Amygdala (tissue), 56 donors: ENCODE measurements at places on chromosomes 6 and 20.

GRCh38 chr6:129708496-129709195, 1.3 kb downstream of the ARHGAP18 start:
- DNase-seq, result no peak

- DNase-seq, result no peak
Observed at GRCh38 chr6:39853604-39854003, 61.4 kb downstream of the DAAM2 start.

- DNase-seq, result no peak
Observed at GRCh38 chr20:22312744-22313346, 271.5 kb downstream of the FOXA2 start.

DNA sequence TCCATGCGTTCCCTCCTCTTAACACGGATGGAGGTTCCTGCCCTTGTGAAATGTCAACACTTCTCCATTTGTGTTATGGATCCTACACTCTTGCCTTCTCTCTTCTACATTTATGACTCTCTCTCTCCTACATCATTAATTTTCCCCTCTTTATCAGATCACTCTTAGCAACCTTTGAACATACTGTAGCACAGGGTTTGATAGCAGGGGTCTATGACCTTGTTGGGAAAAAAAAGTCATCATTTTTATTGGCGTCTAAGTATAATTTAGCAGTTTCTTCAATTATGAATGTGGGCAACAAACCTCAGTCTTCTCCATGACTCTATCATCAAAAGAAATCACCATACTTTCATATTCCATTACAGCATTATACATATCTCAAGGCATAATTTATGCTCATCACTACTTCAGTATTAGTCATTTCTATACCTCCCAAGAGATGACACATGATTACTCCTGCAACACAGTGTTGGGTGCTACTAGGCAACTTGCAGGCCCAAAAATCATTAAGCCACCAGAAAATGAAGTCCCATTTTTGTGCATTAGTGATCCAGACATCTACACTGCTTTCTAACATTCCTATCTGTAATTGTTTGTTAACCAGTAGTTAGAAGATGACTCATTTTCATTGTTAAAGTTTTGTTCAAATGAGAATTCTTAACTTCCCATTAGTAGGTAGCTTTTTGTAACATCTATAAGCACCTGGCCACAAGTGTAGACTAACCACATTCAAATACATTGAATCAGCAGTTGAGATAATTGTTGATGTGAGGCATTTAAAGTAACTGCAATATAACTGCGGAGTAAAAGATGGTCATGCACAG, 9.5 kb downstream of the CYP39A1 start:
- no peak for DNase-seq

GRCh38 chr6:15534974-15535373, 127.9 kb downstream of the DTNBP1 start:
- DNase-seq, result no peak

- no peak for DNase-seq
Observed at GRCh38 chr20:63112491-63113219, 103.3 kb downstream of the YTHDF1 start.

- DNase-seq, result peak; percentile 54
Observed at GRCh38 chr6:155248008-155249001, 15.5 kb upstream of the CLDN20 start.

GRCh38 chr20:6836821-6837374, 69.4 kb downstream of the BMP2 start:
- DNase-seq, result no peak

DNA sequence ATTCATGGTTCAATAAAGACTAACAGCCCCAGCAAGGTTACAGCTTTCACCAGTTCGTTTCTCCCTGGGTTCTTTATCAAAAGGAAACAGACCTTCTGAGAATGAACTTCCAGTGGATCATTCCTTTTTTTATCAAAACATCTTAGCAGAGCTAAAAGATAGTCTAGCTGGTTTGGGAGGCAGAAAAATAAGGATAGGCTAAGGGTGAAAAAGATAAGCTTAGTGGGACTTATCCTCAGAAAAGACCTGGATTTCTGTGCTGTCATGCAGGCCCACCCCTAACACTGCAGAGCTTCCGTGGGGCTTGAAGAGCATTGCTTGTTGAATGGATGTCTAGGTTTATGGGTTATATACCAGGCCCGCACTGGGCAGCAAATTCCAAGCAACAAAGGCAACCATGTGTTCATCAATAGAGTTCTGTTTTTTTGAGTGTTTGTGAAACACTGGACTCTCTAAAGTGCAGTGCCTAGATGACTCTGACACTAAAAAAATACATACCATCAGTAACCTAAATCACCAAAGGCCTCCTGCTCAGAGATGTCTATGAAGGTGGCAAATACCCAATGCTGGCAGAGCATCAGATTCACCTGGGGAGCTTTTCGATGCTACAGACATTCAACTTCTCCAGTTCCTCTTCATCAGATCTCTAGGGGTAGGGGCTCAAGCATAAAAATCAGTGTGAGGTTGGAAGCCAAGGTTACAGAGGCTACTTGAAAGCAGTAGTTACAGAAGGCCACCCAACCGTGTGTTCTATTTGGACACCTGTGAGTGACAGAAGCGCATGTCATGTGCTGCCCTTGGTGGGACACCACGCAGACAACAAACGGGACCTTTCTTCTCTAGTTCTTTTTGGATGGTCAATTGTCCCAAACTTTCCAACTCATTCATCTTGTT, 53.0 kb downstream of the TNFAIP3 start:
- no peak for DNase-seq

DNA sequence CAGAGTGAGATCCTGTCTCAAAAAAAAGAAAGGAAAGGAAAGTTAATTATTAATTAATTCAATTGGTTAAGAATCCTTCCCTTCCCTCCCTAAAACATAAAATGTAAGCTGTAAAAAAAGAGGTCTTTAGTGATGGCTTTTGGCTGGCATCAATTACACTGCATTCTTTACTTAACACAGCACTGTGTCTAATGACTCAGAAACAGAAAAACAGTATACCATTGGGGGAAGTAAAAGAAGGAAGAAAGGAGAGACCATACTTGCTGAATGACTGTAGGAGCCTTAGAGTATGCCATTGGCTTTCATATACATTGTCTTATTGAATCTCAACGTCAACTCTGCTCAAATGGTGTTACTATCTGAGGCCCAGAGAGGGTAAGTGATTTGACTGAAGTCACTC, 18.3 kb upstream of the CITED2 start:
- no peak for DNase-seq

- no peak for DNase-seq
Observed at GRCh38 chr6:155333414-155333813, 19.1 kb upstream of the TFB1M start.

GRCh38 chr6:7060769-7061516, 46.8 kb upstream of the RREB1 start:
- DNase-seq, result no peak

- no peak for DNase-seq
Observed at GRCh38 chr6:150231525-150231850, 88.6 kb downstream of the PPP1R14C start.

- DNase-seq, result no peak
Observed at GRCh38 chr20:54227751-54228150, 19.9 kb downstream of the PFDN4 start.

- no peak for DNase-seq
Observed at GRCh38 chr20:58554541-58554940, 39.3 kb upstream of the APCDD1L start.
